ENCODE measurements at places on chromosomes 11 and 22.
A peak's percentile ranks its signal among the peaks of the same experiment; 100 is the strongest.

DNA sequence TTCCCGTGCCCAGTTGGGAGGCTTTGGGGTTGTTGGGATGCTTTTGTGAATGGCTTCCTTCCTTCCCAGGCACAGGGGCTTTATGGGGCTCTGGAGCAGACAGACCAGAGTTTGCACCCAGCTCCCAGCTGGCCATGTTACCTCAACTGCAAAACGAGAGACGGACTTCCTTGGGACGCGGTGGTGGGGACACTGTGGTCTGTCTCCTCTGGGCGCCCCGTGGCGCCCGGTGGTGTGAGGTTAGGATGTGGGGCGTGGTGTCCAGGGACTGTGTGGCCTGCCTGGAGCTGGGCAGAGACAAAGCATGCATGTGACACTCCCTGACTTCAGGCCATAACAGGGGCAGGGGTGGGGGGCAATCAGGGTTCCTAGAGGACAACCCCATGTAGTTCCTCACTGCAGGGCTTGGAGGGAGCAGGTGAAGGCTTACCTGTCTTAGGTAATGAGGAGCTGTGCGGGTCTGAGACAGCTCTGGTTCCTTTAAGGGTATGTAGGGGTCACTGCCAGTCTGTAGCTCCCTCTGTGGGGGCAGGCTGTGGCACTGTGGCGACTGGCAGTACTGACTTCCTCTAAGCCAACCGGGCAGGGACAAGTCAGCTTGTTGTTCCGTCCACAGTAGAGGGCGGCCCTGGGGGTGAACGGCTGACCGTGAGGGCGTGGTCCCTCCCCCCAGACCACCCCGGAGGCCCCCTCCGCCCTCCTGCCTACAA lies 14.4 kb downstream of the KCNQ1 start:
- DNase-seq = peak; percentile 51

GRCh38 chr22:46573781-46574437 lies 36.5 kb upstream of the CELSR1 start:
- peak; percentile 47 for DNase-seq

DNA sequence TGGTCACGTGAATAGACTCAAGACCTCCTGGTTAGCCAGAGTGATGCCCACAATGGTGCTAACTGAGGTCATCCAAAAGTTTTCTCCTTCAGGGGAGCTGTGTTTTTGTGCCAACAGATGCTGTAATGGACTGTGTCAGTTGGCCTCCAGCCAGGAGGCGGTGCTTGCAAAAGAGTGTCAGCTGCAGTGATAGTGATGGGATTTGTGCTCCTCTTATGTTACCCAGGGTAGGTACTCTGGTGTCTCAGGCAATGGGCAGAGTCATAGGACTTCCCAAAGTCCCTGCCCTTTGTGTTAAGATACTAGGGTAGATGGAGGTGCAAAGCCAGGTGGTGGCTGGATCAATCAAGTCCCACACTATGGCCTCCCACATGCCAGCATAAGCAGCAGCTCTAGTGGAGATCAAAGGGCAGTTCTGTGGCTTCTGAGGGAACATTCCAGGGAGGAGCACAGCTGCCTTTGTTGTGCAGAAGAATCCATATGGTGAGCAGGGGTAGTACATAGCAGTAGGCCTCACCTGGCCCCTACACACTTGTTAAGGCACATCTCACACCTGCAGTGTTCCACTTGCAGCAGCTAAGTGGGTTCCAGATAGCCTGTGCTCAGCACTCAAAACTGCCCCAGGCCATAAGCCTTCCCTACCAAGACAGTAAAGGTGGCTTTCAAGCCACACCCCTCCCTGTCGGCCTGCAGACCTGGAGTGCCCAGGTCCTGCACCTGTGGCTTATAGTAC lies 9.4 kb upstream of the FANCF start:
- no peak for DNase-seq

DNA sequence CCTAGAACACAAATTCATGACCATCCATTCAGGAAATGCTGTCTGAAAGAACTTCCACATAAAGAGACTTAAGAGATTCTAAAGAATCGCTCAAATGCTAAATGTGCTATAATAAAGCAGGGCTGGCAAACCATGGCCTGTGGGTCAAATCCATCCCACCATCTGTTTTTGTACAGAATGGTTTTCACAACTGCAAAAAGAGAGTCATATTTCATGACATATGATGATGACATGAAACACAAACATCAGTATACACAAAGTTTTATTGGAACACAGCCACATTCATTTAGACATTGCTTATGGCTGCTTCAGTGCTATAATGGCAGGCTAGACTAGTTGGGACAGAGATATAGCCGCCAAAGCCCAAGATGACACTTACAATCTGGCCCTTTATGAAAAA lies 85.1 kb downstream of the RRAS2 start:
- no peak for DNase-seq

- no peak for DNase-seq
Measured at GRCh38 chr11:120089036-120090001, 48.6 kb downstream of the TRIM29 start.

DNA sequence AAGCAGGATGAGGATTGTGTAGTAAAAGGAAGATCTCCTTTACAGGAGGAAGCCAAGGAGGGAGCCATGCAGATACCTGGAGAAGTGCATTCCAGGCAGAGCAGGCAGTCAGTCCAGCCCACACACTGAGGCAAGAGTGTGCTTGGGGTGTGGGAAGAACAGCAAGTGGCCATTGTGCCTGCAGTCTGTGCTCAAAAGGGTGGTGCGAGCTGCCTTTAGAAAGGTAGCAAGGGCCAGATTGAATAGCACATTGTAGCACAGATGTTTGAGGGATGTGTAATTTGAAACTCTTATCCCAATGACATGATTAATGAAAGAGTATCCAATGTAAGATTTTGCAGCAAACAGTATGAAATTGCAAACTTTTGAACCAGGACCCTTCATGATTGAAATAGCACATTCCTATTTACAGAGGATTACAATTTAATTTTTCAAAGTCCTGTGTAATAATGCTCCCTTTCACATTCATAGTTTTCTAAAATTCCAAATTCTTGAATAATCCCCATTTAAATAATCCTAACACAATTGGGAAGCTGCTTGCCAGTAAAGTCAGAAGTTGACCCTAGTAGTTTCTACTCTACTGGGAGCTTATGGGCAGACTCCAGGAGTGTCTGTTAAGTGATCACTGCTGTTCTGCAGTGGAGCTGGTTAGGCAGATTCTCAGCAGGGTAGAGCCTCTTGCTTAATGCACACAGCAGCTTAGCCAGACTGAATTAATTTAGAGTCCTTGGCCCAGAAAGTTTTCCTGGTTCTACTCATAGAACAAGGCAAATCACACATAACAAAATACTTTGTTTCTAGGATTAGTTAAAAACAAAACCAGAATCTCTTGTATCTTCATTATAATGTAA lies 78.1 kb downstream of the CYB5R2 start:
- DNase-seq = no peak

DNA sequence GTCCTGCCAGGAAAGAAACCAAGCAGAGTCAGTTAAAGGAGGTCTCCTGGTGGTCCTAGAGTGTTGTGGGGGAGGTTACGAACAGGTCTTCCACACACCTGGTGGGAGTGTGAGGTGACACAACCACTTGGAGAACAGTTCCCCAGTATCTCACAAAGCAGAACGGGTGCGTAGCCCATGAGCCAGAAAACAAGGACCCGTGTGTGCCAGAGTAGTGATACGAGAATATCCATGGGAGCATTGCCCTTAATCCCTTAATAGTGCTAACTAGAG lies 21.7 kb upstream of the CLDN5 start:
- no peak for DNase-seq

GRCh38 chr11:56905442-56905841 lies 83.3 kb upstream of the OR5AK2 start:
- no peak for DNase-seq

DNA sequence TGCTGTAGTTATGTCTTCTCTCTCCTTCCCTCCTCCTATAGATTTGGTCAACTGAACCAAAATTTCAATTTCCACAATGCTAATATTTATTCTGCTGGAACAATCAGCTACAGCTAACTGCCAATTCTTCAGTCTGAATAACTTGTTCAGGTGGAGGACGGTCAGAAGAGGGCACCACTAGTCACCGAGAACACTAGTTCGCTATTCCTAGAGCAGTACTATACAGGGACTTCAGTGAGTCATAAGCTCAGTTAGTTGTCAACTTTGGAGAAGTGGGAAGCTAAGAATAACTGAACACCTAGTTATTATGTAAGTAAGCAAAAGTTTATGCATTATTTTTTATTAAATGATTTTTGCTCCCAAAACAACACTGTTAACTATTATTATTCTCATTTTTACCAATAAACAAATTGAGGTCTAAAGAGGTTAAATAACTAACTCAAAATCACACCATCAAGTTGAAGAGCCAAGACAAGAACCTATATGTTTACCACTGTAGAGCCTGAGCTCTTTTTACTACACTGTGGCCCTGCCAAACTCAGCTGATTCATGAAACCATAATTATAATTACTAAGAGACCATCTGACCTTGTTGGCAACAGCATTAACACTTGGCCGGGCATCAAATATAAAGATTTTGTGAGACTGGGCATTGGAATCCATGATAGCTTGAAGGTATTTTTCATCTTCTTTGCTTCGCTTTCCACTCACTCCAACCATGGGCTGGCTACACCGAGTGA lies 59.0 kb downstream of the CEP57 start:
- no peak for DNase-seq

- DNase-seq = no peak
Measured at GRCh38 chr11:36447947-36448346, 62.1 kb downstream of the TRAF6 start.

- no peak for DNase-seq
Measured at GRCh38 chr11:6531267-6531752, 34.2 kb downstream of the DNHD1 start.

DNA sequence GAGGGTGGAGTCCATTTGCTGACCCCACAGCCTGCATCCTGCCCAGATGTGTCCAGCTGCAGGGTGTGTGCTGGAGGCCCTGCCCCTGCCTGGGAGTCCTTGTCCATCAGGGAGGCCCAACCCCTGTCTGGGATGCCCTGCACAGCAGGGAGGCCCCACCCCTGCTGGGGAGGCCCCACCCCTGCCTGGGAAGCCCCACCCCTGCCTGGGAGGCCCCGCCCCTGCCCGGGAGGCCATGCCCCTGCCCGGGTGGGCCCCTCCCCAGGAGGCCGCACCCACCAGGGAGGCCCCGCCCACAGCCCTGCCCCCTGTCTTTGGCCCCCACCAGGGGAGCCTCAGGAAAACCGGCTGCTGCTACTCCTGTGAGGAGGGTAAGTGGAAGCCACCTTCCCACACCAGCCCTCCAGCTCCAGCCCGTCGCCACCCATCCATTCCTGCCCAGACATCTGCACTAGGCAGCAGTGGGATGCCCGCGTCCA lies 37.2 kb downstream of the MUC5B start:
- DNase-seq = no peak

DNA sequence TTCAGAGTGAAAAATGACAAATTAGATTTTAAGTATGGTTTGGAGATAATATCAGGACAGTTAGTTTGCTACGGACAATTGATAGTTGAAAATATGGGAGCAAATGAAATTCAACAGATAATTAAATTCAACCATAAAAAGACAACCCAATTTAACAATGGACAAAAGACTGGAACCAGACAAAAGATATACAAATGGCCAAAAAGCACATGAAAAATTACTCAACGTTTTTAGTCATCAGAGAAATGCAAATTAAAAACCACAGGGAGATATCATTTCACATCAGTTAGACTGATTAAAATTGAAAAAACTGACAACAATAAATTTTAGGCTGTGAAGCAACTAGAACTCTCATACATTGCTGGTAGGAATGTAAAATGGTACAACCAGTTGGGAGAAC lies 27.2 kb downstream of the SIK2 start:
- no peak for DNase-seq

GRCh38 chr11:7559398-7560283 lies 45.8 kb downstream of the PPFIBP2 start:
- DNase-seq = no peak

DNA sequence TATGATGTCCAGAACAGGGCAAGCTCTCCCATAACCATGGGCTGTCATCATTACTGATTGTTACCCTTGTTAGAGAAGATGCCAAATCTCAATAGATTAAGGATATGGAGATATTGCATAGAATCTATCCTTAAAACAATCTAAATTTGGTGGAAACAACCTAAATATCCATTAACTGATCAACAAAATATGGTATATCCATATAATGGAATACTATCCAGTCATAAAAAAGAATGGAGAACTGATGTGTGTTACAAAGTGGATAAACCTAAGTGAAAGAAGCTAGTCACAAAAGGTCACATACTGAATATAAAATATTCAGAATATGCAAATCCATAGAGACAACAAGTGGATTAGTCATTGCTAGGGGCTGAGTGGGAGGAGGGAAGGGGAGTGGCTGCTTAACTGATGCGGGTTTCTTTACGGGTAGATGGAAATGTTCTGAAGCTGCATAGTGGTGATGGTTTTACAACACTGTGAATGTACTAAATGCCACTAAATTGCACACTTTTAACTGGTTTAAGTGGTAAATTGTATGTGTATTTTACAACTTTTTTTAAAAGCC lies 36.1 kb upstream of the SMCO4 start:
- DNase-seq = no peak

GRCh38 chr11:125084057-125084416 lies 20.9 kb downstream of the SLC37A2 start:
- DNase-seq = no peak

DNA sequence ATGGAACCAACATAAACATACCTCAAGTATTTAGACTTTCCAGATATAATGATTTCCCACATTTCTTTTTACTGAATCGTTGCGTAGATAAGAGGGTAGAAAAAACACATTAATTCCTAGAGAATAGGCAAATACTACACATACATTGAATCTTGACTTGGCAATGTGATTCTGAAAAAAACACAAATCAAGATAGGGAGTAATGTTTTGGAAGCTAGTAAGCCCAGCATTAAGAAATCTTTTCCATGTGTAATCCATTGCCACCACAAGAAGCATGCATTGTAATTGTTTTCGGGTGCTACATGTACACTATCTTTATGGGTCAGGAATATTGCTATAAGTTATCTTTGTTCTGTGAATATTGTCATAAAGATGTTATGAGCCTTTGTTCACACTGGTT lies 269.8 kb upstream of the PDGFD start:
- DNase-seq = no peak

DNA sequence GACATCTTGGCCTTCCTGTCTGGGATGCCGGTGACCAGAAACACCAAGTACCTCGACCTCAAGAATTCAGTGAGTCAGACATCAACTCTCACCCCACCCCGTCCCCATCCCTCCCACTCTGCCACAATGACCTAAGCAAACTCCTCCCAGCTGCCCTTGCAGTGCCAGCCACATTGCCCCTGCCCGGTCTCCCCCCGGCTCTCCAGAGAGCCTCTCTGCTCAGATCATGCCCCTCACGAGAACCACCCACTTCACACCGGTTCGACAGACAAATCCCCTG lies 23.6 kb upstream of the MYRF start:
- no peak for DNase-seq

DNA sequence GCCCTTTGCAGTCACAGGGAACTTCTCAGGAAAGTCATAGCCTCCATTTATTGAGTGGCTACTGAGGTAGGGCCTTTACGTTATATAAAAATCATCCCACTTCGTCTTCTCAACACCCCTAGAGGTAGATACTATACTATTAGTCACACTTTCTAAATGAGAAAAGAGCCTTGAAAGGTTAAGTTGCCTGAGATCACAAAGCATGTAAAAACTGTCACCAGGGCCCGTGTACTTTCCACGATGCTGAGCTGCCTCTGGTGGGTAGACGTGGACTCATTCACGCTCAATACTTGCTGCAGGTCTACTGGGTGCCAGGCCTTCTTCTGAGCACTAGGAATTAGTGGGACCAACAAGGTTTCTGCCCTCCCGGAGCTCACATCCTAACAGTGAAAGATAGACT lies 16.3 kb downstream of the CHRDL2 start:
- DNase-seq = no peak

Data from sciatic nerve (tissue), 2 donors.